ENCODE measurements at places on chromosomes 1 and 21. TPM values are rescaled to one million over a fixed set of nuclear protein-coding genes. Genes with fewer than 3 reads are reported as not detected.

The SLAMF6 gene
- total RNA-seq, result 1.2 TPM

The MAP7D1 gene
- total RNA-seq, result 113 TPM

- DNase-seq, result peak; percentile 40
These were observed 37.0 kb downstream of the NDUFS5 start for GRCh38 chr1:39063191-39063590.

DNA sequence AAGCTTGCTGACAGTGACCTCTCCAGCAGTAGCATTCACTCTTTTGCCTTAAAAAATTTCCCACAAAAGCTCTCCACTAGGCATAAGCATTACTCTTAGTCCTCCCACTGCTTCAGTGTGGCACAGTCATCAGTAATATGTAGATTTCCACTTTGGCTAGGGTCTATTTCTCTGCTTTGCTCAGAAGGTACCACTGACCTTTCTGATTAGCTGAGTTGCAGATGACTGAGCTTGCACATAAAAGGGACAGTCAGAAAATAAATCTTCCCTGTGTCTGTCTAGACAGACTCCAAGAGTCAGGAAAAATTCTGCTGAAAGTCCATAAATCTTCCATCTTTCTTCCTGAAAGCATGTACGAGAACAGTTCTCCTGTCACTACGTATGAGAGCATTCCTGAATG is 56.6 kb upstream of the APP start:
- no peak for DNase-seq

GRCh38 chr1:221689138-221689537 is 52.8 kb downstream of the DUSP10 start:
- DNase-seq, result no peak

GRCh38 chr1:37001703-37002102 is 32.6 kb downstream of the GRIK3 start:
- DNase-seq, result no peak

DNA sequence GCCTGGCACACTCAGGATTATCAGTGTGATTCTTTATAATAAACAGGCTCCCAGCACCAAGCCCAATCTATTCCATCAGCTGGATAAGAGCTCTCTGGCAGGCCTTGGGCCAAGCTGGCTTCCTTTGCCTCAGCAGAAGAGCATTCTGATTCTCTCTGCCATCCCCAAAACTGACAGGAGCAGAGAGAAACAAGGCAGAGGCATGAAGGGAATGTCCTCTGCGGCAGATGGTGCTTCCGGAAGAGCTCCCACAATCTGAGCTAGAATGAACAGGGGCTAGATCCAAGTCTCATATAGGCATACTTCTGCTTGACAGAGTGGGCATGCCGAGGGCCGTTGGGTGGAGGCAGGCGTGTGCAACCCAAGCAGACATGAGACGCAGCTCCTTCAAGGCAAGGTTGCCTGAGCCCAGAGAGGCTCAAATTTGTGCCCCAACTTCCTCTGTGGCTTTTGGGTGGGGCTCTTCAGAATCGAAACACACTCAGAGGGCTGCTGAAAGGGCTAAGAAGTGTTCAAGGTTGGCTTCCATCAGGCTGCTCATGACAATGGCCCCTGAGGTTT is 4.0 kb downstream of the CAPN2 start:
- DNase-seq, result no peak

DNA sequence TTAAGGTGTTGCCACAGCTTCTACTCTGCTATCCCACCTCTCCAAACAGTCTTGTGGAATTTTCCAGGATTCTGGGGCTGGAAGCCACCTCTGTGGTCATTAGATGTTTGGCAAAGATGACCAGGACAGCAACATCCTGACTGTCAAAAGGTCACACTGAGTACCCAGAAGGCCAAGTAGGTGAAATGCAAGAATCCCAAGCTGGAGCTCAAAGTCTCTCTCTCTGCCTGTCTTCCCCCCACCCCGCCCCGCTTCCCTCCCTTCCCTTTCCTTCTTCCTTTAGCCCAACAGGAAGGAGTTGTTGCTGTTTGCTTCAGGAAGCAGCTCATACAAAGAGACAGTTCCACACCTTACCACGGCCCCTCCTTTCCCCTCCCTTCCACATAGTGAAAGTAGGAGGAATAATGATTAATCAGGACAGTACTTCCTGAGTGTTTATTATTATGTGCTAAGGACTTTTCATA is 75.6 kb upstream of the SLC2A1 start:
- no peak for DNase-seq

- DNase-seq, result no peak
These were observed 32.9 kb downstream of the C21orf91 start for GRCh38 chr21:17786071-17786850.

DNA sequence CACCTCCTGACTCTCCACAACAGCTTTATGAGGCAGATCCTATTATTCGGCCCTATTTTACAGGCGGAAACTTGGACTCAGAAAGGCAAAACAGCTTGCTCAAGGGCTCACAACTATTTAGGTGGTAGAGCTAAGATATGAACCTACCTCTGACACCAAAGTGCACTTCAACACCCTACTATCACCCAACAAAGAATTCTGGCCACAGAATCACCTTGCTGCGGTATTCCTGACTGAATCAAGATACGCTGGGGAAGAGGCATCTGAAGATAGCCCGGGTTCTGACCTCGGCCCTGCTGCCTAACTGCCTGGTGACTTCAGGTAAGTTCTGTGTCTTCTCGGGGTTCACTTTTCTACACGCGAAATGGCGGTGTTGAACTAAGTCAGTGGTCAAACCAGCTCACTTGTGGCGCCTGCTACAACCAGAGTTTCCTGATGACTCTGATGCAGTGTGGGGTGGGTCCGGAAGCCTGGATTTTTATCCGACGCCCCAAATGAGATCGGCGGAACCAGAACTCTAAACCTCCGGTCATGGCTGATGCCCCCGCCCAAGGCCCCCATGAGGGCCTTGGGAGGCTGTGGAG is 608 bp downstream of the PEF1 start:
- DNase-seq, result no peak

DNA sequence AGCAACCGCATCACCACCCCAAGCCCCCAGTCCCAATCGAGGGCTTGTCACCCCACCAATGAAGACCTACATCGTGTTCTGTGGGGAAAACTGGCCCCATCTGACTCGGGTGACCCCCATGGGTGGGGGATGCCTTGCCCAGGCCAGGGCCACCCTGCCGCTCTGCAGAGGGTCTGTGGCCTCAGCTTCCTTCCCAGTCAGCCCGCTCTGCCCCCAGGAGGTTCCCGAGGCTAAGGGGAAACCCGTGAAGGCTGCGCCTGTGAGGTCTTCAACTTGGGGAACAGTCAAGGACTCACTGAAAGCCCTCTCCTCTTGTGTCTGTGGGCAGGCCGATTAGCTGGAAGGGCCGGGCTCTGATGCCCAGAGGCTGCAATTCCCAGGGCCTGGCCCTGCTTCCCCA is 2.0 kb downstream of the SRARP start:
- peak; percentile 39 for DNase-seq

- DNase-seq, result no peak
These were observed 6.5 kb upstream of the MFAP2 start for GRCh38 chr1:16986962-16987361.

DNA sequence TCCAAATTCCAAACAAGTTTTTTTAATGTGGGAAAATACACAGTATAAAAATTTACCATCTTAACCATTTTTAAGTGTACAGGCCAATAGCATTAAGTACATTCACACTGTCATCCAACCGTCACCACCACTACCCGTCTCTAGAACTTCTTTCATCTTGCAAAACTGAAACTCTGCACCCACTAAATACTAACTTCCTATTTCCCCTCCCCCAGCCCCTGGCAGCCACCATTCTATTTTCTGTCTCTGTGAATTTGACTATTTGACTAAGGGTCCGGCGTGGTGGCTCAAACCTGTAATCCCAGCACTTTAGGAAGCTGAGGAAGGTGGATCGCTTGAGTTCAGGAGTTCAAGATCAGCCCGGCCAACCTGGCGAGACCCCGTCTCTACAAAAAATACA is 36.1 kb downstream of the CLSTN1 start:
- peak; percentile 32 for DNase-seq

- DNase-seq, result peak; percentile 14
These were observed 13.5 kb downstream of the FALEC start for GRCh38 chr1:150529017-150529416.

DNA sequence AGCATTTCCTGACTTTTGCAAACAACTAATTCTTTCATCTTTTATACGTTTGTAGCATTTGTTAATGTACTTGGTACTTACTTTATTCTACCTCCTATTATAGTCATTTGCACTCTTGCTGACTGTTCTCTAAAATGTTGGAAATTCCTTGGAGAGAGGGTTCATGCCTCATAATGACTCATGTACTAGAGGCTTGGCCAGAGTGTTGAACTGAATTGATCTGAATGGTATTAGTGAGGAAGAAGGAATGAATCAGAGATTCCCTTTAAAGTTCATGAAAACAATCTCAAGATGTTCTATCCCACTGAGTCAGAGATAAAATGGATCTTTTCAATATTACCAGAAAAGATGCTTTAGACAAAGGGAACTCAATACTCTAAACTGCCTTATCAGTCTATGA is 383.4 kb downstream of the SEC16B start:
- DNase-seq, result no peak

- DNase-seq, result no peak
These were observed 15.9 kb upstream of the SPOCD1 start for GRCh38 chr1:31831397-31832378.

DNA sequence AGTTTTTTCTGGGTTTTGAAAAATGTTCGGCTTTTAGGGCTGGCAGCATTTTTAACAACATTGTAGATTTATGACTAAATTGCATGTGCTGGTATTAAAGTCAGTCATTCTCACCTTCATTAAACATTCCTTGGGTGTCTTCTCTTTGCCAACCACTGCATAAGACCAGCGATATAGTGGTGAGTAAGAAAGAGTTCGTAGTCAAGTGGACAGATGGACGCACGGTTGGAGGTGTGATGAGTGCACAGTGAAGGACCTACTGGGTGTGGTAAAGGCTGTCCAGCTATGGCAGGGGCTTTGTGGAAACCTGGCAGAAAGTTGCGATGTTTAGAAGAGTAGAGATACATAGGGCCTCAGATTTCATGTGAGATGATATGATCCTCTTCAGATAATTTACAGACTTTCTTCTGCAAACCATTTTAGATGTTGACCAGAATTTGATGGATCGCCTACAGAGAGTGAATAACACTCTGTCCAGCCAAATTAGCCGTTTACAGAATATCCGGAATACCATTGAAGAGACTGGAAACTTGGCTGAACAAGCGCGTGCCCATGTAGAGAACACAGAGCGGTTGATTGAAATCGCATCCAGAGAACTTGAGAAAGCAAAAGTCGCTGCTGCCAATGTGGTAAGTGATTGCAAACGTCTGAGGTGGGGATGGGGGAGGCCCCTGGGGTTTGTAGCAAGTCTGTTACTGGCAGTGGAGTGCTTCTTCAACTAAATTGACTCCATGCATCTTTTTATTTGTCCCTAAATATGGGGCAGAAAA is 56.0 kb upstream of the LAMC2 start:
- DNase-seq, result no peak

GRCh38 chr1:10074852-10075730 is 42.3 kb downstream of the UBE4B start:
- no peak for DNase-seq

GRCh38 chr1:101051688-101052638 is 26.4 kb upstream of the DPH5 start:
- DNase-seq, result no peak

- no peak for DNase-seq
These were observed 356.4 kb upstream of the PKN2 start for GRCh38 chr1:88327391-88328267.

GRCh38 chr21:26773058-26773457 is 72.2 kb downstream of the ADAMTS1 start:
- no peak for DNase-seq

DNA sequence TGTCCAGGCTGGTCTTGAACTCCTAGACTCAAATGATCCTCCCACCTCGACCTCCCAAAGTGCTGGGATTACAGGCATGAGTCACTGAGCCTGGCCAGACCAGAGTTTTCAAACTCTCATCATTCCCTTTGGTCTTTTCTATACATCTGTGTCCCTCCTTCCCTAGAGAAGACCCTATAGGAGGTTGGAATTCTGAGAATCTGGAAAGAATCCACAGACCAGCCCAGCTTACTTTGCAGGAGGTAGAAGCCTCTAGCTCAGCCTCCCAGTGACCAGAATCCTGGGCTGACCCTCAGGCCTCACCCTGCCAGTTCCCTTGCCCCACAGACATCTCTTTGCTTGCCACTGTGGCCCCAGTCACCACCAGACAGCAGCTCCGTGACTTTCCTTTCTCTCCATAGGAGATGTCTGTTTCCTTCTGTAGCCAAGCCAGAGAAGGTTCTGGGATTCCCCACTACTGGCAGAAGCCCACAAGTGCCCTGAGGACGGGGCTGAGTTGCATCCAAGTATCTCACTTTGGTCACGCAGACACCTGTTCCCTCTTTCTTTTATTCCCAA is 34.7 kb upstream of the KHDRBS1 start:
- DNase-seq, result no peak
